Activated CD8-positive, alpha-beta T cell treated with anti-CD3 and anti-CD28 coated beads for 36 hours (primary cell): ENCODE measurements at places on chromosomes 16 and 17.

DNA sequence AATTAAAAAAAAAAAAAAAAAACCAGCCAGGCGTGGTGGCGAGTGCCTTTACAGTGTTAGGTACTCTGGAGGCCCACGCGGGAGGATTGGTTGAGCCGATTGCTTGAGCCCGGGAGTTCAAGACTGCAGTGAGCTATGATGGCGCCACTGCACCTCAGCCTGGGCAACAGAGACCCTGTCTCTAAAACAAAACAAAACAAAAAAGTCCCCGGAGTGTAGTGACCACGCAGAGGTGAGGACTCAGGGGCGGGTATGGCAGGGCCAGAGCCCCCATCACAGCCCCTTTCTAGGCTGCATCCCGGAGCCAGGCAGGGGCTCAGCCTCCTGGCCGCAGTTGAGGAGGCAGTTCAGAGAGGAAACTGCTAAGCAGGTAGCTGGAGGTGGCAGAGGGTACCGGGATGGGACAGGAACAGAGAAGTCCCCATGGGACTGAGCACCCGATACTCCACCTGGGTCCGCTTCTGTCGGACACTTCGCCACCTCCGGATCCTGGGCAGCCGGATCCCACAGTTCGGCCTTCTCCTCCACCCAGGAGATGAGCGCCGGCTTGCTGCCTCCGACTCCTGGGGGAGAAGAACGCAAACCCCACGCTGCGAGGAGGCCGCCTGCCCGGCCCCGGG, 800 bp downstream of the ZNF747 start:
- DNase-seq = peak; percentile 52

GRCh38 chr16:30649725-30650368, 913 bp upstream of the PRR14 start:
- peak; percentile 65 for DNase-seq

DNA sequence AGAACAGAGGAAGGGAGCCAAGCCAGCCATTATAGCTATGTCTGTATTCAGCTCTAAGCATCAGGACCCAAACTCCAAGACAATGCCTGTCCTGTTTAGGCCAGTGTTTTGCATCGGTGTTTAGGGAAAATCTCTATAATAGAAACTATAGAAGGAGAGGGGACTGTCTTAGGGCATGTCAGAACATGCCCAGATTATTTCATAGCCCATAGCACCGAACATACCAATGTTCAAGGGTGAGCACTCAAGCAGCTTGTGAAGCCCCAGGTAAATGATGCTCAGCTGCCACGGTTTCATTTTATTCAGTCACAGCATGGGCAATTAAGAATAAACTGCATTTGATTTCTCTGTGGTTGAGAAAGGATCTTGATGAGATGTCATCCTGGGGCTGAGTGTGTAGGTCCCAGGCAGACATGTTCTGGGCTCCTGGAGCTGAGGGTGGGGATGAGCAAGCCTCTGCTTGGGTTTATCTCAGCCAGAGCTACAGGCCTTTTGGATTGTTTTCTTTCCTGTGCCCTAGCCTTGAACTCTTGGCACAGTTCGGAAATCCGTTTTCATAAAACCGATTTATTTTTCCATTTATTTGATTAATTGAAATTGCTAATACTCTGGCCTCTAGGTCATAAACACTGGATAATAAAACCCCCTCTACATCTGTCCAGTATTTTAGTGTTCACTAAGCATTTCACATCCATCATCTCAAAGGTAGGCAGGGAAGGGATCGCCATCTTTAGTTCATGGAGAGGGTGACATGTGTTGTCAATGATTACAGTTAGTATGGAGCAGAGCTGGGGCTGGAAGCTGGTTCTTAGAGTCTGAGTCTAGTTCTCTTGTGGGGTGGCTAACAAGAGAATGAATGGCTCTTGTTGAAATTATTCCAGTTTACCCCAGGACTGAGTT, 290.7 kb upstream of the ASIC2 start:
- no peak for DNase-seq

DNA sequence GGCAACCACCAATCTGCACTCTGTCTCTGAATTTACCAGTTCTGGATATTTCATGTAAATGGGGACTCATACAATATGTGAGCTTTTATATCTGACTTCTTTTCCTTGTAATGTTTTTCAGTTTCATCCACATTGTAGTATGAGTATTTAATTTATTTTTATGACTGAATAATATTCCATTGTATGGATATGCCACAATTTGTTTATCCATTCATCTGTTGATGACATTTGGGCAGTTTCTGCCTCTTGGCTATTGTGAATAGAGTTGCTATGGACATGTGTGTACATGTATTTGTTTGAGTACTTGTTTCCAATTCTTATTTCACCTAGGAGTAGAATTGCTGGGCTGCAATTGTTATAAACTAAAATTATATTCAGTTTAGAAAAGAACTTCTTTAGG, 126.9 kb downstream of the MRTFB start:
- no peak for DNase-seq

- DNase-seq = no peak
Measured at GRCh38 chr17:64683796-64684195, 21.7 kb upstream of the SMURF2 start.

GRCh38 chr16:15961571-15962090, 12.2 kb downstream of the ABCC1 start:
- DNase-seq = no peak

DNA sequence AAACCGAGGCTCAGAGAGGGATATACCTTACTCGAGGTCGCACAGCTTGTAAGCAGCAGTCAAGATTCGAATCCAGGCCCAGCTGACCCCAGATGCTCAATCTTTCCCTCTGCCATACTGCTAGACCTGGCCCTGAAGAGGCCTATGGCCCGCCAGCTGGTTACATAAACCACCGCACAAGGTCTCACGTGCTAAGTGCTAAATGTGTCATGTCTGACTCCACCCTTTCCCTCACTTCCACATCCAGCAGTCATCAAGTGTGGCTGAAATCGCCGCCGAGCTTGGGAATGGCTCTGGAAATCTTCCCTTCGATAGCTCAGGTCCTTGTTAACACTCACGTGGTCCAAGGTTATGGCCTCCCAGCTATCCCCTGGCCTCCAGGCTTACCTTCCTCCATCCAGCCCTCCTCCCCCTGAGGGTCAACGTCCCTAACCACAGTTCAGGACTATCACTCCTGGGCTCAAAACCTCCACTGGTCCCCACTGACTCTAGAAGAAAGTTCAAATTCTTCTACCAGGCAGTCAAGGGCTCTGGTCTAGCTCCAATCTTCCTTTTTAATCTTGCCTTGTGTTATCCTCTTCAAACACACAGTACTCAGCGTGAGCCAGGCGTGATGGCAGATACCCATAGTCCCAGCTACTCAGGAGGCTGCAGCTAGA, 3.5 kb downstream of the ZBTB4 start:
- DNase-seq = peak; percentile 39

GRCh38 chr17:43588121-43588520, 42.0 kb upstream of the ETV4 start:
- DNase-seq = no peak

DNA sequence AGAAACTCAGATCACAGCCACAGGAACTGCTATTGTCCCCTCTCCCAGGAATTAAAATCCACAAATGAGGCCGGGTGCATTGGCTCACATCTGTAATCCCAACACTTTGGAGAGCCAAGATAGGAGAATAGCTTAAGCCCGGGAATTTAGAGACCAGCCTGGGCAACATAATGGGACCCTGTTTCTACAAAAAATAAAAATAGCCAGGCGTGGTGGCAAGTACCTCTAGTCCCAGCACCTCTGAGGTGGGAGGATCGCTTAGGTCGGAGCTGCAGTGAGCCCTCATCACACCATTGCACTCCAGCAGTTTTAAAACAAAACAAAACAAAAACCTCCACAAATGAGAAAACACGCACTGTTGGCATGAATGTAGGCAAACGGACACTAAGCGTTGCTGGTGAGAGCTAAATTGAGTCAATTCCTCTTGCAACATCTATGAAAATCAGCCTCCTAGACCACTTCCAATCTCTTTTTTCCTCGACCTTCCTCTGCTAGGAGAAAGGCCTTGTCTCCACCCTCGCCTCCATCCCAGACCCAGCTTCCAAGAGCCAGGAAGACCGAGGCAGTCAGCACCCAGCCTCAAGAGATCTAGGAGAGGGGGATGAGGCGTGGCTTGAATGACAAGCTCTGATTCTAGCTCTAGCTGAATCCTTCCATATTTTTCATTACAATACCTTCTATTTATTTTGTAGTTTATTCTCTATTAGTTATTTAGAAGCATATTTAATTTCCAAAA, 14.8 kb downstream of the TLE7 start:
- no peak for DNase-seq
